Progenitor cell of endocrine pancreas (in vitro differentiated cells): ENCODE measurements at places on chromosomes 2 and 18. TPM values are rescaled to one million over a fixed set of nuclear protein-coding genes. Genes with fewer than 3 reads are reported as not detected.

Gene CXCR2
- total RNA-seq = not detected in 2 replicates

Gene HOXD1
- total RNA-seq = 0.16 TPM in 1 of 2 replicates, not detected in the other

Gene RAPGEF4
- total RNA-seq = 8.6 and 11.9 TPM in 2 replicates

Gene PLCD4
- 0.38 and 0.62 TPM in 2 replicates for total RNA-seq

Gene SOWAHC
- 12.1 and 12.6 TPM in 2 replicates for total RNA-seq

DNA sequence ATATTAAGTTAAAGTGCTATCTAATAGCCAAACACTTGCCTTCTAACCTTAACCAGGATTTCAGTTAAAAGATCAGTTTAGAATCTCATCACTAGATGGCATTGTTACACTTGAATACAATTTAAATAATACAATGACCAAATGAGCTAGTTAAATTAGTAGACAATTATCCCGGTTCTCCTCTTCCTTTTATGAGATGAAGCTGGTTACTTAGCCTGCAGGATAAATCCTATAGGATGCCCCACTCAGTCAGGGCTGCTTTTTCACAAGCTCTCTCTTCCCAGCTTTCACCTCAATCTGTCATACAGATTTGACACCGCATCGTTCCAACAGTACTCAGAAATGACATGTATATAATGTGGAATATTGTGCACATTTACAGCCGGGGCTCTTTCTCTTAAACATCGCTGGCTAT lies 678.8 kb downstream of the KCNJ3 start:
- H3K27me3 ChIP-seq = no peaks in the 10 kb centered on the region
- no peak overlapping the region for H3K4me3 ChIP-seq

DNA sequence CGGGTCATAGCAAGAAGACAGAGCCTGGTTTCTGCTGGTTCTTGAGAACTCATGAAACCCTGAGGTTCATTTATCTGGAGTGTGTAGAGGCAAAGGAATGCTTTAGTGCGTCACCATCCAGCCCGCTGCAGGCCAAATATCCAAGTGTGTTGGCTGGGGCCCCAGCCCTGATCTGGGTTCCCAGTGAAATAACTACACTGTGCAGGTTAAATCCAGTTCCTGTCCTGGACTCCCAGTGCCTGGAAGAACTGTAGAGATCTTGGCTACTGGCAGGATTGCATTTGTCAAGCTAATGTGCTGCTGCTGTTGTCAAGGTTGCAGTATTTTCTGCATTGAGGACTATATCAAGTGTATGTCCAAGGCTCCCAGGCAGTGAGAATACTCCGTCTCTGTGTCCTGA lies 89.9 kb downstream of the MAPK4 start:
- no peak for DNase-seq
- H3K4me3 ChIP-seq = no peak overlapping the region

GRCh38 chr2:205836477-205837221 lies 154.3 kb downstream of the NRP2 start:
- H3K36me3 ChIP-seq = peaks cover 1% of the 10 kb centered on the region
- H3K27me3 ChIP-seq = peaks cover 3% of the 10 kb centered on the region
- peaks cover 11% of the 10 kb centered on the region for H3K4me1 ChIP-seq
- H3K4me3 ChIP-seq = no peak overlapping the region
- no peak overlapping the region for H3K27ac ChIP-seq

DNA sequence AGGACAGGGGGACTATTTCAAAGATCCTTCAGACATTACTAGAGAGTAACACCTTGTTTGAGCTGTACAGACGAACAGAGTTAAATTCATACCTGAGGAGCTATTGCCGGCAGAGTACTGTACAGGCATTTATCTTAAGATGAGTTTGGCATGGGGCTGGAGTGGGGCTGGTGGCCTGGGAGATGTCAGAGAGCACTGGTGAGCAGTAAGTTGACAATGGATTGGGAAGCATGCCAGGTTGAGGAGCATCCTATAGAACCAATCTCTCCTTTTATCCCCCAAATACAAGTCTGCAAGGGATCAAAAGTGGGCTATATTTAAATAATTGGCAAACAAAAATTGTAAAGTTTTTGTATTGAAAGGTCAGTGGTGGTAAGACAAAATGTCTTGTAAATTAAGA lies 58.6 kb downstream of the ADCYAP1 start:
- H3K27me3 ChIP-seq = peaks cover 24% of the 10 kb centered on the region
- H3K4me3 ChIP-seq = no peak overlapping the region

- peaks cover 9% of the 10 kb centered on the region for H3K27me3 ChIP-seq
- no peaks in the 10 kb centered on the region for H3K36me3 ChIP-seq
- no peak overlapping the region for H3K4me3 ChIP-seq
- no peak overlapping the region for H3K27ac ChIP-seq
- H3K4me1 ChIP-seq = peaks cover 10% of the 10 kb centered on the region
These were observed 50.5 kb downstream of the MYO3B start for GRCh38 chr2:170228429-170228828.

DNA sequence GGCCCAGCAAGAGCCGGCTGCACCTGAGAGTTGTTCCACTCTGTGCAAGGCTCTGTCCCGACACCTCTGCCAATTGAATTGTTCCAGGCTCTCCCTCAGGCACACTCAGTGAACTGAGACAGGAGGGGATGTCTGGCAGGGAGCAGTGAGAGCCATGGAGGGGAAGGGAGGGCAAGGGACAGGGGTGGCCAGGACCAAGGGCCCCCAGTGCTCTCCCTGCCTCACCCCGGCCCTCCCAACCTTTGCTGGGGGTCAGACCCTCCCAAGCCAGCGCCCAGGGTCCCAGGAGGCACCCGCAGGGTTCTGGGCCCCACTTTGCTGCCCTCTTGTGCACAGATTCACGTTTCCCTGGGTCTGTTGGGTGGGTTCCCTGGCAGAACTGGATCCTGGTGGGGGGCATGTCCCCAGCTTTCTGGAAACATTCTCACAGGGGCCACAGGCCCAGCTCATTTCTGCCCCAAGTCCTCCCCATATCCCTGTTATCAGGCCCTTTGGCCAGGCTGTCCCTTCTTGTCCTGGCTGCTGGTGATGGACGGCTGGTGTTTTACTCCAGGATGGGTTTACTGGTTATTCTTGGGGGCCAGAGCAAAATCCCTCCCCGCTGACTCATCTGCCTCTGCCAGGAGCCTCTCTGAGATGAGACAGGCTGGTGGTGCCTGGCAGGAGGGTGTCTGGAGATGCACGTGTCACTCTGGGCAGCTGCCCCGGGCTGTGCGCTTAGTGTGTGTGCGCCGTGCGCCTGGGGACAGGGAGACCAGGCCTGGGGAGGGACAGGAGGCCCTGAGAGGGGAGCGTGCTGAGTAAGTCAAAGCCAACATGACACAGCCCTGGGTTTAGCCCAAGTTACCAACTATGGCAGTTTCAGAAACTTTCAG lies 136.5 kb upstream of the CTDP1 start:
- DNase-seq = no peak
- H3K27me3 ChIP-seq = peaks cover 6% of the 10 kb centered on the region
- H3K36me3 ChIP-seq = no peaks in the 10 kb centered on the region

- H3K27me3 ChIP-seq = no peaks in the 10 kb centered on the region
- H3K36me3 ChIP-seq = no peaks in the 10 kb centered on the region
- H3K27ac ChIP-seq = no peak overlapping the region
- no peak overlapping the region for H3K4me3 ChIP-seq
These were observed 533.0 kb downstream of the TMX3 start for GRCh38 chr18:68181956-68182355.

GRCh38 chr2:25316101-25316500 lies 25.6 kb downstream of the DNMT3A start:
- H3K27me3 ChIP-seq = no peaks in the 10 kb centered on the region
- H3K36me3 ChIP-seq = no peaks in the 10 kb centered on the region
- no peaks in the 10 kb centered on the region for H3K4me1 ChIP-seq
- no peak overlapping the region for H3K27ac ChIP-seq
- no peak for DNase-seq
- no peak overlapping the region for H3K4me3 ChIP-seq

- H3K27ac ChIP-seq = no peak overlapping the region
- peaks cover 3% of the 10 kb centered on the region for H3K4me1 ChIP-seq
- H3K27me3 ChIP-seq = no peaks in the 10 kb centered on the region
- DNase-seq = no peak
- no peak overlapping the region for H3K4me3 ChIP-seq
- no peaks in the 10 kb centered on the region for H3K36me3 ChIP-seq
These were observed 118.5 kb downstream of the RPIA start for GRCh38 chr2:88810017-88810416.

DNA sequence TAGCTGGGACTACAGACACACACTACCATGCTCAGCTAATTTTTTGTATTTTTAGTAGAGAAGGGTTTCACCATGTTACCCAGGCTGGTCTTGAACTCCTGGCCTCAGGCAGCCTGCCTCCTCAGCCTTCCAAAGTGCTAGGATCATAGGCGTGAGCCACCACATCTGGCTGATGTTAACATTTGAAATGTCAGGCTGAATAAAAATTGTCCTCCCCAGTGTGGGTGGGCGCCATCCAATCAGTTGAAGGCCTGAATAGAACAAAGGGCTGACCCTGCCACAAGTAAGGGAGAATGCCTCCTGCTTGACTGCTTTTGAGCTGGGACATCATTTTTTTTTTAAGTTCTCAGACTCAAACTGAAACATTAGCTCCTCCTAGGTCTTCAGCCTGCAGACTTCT lies 21.0 kb upstream of the RHOB start:
- no peak for DNase-seq
- no peaks in the 10 kb centered on the region for H3K36me3 ChIP-seq
- no peak overlapping the region for H3K27ac ChIP-seq
- H3K4me1 ChIP-seq = peaks cover 2% of the 10 kb centered on the region
- H3K4me3 ChIP-seq = no peak overlapping the region

DNA sequence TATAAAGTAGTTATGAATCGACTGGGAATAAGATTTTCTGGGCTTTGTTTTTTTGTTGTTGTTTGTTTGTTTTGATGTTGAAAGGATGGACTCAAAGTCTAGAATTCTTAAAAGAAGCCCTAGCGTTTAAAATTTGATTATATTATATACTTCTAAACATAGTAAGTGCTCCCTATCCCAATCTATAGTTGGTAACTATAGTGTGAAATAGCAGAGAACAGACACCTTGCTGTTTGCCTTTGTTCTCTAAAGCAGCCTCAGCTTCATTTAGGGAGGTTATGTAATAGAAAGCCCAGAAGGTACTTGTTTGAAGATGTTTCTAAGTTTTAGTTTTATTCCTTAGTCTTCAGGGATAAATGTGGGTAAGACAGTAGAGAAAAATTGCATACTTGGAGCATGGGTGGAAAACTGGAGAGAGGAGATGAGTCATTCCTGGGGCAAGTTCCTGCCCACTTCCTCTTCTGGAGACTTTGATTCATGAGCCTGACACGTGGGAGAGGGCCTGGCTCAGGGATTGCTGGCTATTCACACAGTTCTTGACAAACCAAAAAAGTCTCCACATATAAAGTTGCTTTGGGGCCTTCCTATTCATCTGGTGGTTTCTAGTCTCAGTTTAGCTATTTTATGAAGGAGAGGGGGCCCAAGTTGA lies 131.9 kb downstream of the MYO1B start:
- peak overlapping the region; percentile 57 for H3K27ac ChIP-seq
- H3K27me3 ChIP-seq = no peaks in the 10 kb centered on the region
- H3K36me3 ChIP-seq = peaks cover 16% of the 10 kb centered on the region

- DNase-seq = no peak
- no peaks in the 10 kb centered on the region for H3K36me3 ChIP-seq
- H3K27me3 ChIP-seq = no peaks in the 10 kb centered on the region
- H3K27ac ChIP-seq = no peak overlapping the region
- H3K4me3 ChIP-seq = no peak overlapping the region
These were observed 789.4 kb downstream of the LRP1B start for GRCh38 chr2:141341444-141341843.
